ENCODE measurements at places on chromosomes 7 and 10.

DNA sequence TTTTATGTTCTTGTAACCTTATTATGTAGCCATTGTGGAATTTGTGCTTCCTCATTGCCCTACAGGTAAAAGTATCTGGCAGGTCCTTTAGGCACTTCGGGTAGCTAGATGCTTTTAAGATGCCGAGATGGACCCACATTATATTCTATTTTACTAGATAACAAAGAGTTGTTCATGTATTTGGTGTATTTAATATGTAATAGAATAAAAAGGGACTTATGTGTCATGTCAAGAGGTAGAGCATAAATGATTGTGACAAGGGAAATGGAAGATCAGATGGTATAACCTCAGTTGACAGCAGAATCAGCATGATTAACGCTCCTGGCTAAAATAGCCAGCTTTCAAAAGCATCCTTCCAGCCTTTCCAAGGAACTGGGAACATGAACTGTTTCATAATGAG, 50.6 kb downstream of the NPY start:
- no peak for DNase-seq

GRCh38 chr7:131940621-131941165, 384.3 kb upstream of the PODXL start:
- no peak for DNase-seq

- no peak for DNase-seq
Observed at GRCh38 chr7:123569352-123570010, 11.9 kb upstream of the NDUFA5 start.

DNA sequence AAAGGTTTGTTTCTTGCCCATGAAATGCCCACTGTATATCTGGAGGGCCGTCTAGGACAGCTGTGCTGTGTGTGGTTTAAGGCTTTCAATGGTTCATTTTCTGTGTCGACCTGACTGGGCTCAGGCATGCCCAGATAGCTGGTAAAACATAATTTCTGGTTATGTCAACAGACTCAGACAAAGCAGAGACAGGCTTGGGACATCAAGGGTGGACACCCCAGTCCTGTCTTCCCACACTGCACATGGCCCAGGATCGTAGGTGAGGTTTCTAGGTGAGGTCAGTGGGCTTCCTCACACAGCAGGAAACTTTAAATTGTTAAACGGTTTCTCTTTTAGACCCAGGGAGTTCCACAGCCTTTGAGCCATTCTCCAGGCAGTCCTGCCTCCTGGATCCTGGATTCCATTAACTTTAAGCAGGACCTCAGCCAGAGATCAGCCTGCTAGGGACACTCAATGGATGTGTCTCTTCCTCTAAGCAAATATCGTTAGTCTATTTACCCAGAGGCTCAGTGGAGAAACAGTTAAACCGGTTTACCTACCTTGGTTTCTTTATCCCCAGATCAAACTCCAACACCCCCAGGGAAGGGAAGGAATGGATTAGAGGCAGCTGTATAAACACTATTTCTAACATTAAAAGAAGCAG, 66.4 kb downstream of the ST8SIA6 start:
- no peak for DNase-seq

GRCh38 chr10:11824376-11824775, 1.2 kb downstream of the PROSER2 start:
- DNase-seq = no peak

- DNase-seq = no peak
Observed at GRCh38 chr7:131219312-131220041, 108.2 kb upstream of the MKLN1 start.

GRCh38 chr10:126972635-126973414, 67.6 kb downstream of the DOCK1 start:
- DNase-seq = no peak

DNA sequence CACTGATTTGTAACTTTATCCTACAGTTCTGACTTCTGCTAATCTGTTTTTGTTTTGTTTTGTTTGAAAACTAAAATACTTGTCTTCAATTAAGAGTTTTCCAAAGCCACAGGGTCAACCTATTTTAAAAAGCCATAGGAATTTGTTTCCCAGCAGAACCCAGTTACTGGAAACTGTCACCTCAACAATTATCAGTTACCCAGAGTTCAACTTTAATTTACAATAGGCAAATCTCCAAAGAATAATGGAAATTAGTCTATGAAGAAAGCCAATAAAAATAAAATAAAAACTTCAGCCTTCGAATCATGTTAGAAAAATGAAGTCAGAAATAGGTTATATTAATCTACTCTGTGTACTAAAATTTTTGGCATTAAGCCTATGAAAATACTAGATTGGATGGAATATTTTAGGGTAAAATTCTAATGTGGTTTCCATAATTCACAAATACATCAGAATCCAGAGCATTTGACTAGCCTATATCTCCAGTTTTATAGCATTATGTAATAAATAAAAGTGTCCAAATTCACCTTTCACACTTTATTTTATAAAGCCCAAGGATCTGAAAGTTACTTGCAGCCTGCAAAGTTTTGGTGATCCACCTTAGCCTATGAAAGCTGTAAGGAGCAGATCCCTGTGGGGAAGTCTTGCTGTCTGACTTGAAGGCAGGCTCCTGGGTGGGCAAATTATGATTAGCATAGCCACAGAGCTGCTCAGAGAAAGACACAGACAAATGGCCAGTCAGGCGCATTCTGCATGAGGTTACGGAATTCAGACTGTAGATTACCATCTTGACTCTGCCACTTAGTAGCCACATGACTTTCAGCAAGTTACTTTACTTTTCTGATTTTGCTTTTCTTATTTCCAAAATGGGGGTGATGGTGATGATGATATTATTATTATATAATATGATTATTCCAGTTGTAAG, 250.0 kb upstream of the HGF start:
- no peak for DNase-seq

DNA sequence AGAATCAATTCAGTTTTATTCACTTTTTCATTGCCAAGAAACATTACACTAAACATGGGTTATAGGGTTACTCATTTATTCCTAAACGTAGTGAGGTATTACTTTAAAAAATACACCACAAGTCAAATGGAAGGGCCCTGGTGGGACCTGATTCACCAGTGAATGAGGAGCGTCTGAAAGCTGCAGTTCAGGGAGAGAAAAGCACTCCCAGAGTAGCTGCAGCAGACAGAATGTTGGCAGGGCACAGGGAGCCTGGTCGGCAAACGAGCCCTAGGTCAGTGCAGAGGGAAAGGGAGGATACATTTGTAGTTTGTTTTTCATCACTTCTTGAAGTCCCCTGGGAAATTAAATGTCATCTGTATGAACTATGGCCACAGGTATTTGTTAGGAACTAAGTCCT, 361.7 kb upstream of the ETV1 start:
- no peak for DNase-seq

GRCh38 chr10:91607646-91608403, 25.0 kb downstream of the PPP1R3C start:
- no peak for DNase-seq

DNA sequence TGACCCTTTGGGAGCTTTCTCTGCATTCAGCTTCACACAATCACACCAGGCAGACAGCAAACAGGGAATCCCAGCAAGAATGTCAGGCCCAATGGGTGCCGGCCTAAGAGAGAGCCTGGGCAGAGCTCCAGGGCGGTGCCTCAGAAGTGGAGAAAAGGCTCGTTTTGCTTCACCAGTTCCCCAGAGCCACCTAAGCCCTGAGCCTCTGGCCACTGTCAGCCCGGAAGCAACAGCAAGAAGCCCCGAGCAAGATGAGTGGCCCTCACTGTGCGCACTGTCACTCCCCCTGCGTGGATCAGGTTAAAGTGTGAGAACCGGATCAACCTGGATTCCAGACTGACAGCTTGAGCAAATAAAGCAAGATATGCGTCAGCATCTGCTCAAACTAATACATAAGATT, 14.7 kb downstream of the CNPY1 start:
- no peak for DNase-seq

DNA sequence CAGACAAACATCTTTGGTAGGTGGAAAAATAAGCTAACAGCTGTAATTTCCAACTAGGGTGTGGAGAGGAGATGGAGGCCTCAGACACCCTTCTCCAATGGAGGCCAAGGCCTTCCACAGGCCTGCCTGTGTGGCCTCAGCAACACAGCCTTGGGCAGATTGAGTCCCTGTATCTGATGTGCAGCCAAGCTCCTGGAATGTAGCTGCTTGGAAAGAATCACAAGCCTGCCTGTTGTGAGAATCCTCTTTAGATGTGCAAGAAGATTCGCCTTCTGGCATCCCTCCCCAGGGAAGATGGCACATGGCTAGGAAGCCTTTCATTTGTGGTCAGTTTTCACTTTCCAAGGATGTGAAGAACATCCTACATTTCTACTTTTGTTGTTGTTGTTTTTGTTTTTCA, 684.0 kb downstream of the GRID1 start:
- no peak for DNase-seq

DNA sequence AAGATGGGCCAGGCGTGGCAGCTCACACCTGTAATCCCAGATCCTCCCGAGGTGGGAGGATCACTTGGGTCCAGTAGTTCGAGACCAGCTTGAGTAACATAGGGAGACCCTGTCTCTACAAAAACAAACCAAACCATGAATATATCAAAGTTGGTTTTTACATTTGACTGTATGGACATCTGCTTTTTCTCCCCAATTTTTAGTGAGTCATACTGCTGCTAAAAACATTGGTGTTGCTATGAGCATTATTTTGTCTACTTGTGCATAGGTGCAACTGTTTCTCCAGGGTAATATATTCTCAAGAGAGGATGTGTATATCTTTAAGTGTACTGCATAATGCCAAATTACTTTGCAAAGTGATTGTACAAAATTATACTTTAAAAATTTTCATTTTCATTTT, 769 bp upstream of the TMEM248 start:
- no peak for DNase-seq

- DNase-seq = no peak
Observed at GRCh38 chr10:33534416-33534815, 199.9 kb upstream of the NRP1 start.

- no peak for DNase-seq
Observed at GRCh38 chr10:87880336-87880735, 16.9 kb downstream of the PTEN start.

DNA sequence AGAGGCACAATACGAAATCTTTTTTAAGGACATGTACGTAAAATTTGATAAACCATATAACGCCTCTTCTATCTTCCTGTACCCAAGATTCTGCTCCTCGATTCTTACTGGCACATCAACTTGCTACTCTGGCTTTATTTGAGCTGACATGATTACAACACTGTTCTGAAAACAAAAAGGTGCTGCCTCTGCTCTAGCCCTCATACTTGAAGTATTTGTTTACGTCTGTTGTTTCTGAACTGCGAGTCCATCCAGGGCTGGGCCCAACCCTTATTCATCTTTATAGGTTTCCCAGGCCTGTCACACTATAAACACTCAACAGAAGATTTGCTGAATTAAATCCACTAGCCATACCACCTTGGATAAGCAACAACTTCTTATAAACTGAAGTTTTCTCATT, 96.2 kb upstream of the SVIL start:
- DNase-seq = no peak

- DNase-seq = no peak
Observed at GRCh38 chr7:93941945-93942344, 20.4 kb downstream of the GNG11 start.

DNA sequence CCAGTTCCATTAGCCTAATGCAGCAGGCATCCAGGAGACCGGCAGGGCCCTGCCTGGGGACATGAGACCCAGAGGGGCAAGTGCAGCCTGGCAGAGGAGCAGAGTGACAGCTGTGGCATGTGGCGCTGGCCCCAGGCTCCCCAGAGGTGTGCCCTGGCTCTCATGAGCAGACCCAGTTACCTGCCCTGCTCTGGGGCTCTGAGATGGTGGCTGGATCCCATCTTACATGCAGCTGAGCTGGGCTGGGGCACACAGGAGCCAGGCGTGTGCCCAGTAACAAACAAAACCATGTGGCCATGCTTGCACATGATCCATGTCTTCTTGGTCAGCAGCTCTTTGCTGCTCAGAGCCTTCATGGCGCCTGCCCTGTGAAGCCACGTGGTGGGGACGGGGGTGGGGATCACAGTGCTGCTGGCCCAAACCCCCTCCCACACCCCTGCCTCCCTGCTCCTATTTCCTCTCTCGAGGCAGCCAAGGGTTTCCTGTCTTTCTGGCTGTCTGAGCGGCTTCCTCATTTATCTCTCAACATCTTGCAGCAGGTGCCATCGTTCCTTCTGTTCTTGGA, 40.3 kb upstream of the GTF2I start:
- no peak for DNase-seq

- no peak for DNase-seq
Observed at GRCh38 chr10:118956802-118957442, 72.6 kb upstream of the NANOS1 start.

DNA sequence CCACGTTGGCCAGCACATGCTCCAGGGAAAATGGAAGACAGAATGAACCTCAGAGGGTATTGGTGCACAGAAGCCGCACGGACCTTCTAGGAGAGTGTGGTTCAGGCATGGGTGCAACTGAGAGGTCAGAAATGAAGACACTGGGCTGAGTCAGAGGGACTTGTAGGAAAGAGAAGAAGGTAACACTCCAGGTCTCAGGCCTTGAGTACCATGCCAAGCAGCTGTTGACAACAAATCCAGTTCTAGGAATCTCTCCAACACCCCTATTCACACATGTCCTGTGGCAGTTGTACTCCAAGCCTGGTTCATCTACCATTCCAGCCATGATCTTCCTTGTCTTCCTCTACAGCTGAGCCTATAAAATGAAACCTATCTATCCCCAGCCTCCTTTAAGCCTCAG, 251.6 kb downstream of the USP6NL start:
- no peak for DNase-seq

DNA sequence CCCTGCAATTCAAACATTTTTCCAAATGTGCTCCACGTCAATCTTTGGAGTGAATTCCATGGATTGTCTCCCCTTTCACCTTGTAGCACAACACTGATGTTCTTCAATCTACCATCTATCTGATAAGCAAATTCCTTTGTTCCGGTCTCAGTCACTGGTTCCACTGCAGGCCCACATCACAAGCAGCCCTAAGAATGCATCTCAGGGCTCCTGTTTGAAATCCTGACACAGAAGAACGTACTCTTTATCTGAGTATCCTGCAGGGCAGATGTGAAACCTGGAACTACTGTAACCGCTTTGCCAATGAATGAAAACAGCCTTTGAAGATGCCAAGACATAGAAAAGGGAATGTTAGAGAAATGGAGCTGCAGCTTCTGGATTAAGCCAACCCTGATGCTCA, 62.9 kb upstream of the FAM133B start:
- DNase-seq = no peak

DNA sequence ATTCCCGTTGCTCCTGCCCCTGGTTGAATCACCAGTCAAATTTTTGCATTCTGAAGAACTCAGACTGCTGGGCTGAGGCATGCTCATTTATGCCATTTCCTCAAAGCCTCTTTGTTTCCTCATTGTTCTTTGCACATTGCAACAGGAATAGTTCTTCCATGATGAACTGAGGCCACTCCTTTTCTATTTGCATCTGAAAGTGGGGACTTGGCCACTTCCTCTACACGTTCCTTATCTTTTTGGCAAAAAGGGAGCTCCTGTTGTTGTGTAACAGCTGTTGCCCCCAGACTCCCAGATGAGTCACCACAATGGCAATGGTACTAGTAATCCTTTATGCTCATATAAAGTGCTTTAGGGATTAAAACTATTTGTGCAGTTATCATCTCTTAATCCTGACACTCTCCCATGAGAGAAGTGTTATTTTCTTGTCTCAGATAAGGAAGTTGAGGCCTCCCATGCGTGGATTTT, 20.1 kb upstream of the ITPRID1 start:
- DNase-seq = no peak

- DNase-seq = no peak
Observed at GRCh38 chr7:105267244-105267643, 121.5 kb downstream of the SRPK2 start.

- no peak for DNase-seq
Observed at GRCh38 chr7:30788640-30789333, 17.6 kb downstream of the MINDY4 start.
